ENCODE measurements at places on chromosomes 7 and 10.

GRCh38 chr10:95312986-95313495 lies 22.2 kb upstream of the PDLIM1 start:
- DNase-seq, result no peak

GRCh38 chr7:77687100-77687746 lies 9.0 kb upstream of the RSBN1L start:
- no peak for DNase-seq

- no peak for DNase-seq
These were observed 149.3 kb upstream of the YAE1 start for GRCh38 chr7:39416866-39417265.

DNA sequence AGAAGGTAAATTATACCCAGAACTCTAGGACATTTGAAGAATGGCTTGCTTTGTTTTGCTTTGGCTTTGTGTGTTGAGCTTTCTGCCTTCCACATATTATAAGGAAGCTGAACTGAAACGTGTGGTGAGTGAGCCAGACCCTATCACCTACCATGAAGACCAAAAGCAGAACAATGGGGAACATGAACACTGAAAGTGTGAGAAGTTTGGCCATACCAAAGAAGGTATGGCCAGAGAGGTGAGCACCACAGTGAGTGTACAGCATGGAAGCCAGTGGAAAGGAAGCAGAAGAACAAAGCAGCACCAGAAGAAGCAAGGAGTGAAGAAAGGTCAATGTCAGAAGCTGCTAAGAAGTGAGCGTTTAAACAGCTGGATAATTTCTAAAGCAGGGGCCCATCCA lies 59.7 kb upstream of the CCDC71L start:
- DNase-seq, result peak; percentile 3

- no peak for DNase-seq
These were observed 40.2 kb downstream of the ZNF365 start for GRCh38 chr10:62414359-62414758.

- no peak for DNase-seq
These were observed 97.8 kb downstream of the OAT start for GRCh38 chr10:124320778-124321432.

DNA sequence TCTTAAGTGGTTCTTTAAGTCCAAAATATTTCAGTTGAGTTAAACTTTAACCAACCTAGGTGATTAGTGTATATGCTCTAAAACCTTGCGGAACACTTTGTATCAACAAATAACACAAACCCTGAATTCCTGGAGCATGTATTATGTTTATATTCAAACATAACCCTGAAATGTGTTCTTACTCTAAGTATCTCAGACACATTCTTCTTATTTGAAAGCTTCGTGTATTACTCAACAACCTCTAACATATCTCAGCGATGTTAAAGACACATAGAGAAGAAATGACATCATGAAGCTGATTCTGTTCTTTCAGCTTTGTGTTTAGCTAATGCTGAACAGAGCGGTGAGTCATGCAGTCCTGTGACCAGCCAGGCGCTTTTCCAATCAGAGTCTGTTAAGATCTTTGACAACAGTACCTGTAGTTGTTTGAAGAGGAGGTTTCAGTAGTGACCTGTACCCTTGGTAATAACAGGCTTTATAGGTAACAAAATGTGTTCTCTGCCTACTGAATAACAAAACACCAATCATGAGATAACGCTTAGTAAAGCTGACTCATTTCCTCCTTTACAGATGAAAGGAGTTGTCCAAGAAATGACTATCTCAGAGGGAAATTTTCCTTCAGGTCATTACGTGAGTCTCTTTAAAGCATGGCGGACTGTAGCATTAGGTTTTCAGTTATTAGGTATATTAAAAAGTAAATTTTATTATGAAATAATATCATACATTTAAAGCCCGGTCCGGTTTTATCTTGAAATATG lies 67.3 kb upstream of the KLF6 start:
- DNase-seq, result no peak

GRCh38 chr7:31864646-31865045 lies 177.6 kb downstream of the PPP1R17 start:
- no peak for DNase-seq

- no peak for DNase-seq
These were observed 180.7 kb upstream of the GPR26 start for GRCh38 chr10:123485341-123485960.

DNA sequence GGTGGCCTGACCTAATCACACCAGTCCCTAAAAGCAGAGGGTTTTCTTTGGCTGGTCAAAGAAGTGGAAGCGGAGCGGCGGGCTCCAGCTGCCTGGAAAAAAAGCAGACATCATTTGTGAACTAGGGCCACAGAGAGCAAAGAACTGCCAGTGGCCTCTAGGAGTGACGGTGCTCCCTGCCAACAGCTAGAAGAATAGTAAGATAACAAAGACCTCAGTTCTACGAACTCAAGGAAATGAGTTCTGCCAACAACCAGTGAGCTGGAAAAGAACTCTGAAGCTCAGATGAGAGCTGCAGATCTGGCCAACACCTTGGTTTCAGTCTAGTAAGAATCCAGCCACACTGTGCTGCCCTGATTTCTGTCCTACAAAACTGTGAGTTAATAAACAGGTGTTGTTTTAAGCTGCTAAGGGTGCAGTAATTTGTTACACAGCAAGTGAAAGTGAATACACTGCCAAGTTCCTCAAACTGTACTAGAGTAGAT lies 178.0 kb downstream of the SRPK2 start:
- DNase-seq, result no peak

GRCh38 chr10:71370031-71370430 lies 26.7 kb upstream of the CDH23 start:
- DNase-seq, result no peak

- no peak for DNase-seq
These were observed 11.2 kb upstream of the C7orf33 start for GRCh38 chr7:148579366-148579765.

DNA sequence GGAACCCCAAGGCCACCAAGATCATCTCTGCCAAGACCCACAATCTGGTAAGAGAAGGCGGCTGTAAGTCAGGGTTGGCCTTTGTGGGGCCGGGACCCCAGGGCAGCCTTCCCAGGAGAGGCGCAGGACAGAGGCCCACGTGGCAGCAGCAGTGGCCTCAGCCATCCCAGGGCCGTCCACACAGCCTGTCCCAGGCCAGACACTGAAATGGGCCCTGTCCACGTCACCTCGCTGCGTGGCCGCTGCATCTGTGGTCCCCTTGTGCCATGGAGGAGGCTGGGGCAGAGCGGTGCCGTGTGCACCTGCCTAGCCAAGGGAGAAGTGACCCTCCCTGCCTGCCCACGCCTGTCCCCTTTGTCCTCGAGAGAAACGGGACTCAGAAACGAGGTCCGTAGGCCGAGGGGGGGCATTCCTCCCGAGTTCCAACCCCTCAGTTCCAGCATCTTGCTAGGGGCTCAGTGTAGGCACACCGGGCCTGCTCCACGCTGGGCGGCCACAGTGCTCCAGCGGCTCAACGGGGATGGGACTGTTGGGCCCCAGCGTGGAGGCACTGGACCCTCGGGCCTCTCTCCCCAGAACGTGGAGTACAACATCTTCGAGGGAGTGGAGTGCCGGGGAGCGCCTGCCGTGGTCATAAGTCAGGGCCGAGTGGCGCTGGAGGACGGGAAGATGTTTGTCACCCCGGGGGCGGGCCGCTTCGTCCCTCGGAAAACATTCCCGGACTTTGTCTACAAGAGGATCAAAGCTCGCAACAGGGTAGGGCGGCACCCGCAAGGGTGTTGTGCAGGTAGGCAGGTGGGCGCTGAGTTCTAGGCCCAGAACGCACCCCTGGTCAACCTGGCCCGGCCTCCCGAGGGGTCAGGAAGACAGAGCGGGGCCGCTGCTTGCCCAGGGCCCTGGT lies 15.6 kb downstream of the DPYSL4 start:
- DNase-seq, result no peak

DNA sequence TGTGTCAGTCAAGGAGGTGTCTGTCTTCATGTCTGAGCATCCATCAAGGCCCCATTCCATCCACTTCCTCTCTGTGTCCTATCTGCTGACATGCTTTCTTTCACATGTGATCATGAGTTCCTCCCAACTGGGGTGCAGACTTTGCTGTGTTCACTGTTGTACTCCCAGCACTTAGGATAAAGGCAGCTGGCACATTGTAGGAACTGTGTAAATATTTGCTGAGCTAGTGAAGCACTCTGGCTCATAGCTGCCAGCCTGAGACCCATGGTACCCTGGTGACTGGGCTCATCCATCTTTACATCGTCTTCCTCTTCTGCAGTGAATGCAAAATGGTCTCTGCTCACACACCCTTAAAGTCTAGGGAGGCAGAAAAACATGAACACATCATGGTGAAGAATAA lies 242.2 kb upstream of the IGFBP3 start:
- DNase-seq, result no peak
